ENCODE measurements at places on chromosomes 3 and 15. TPM values are rescaled to one million over a fixed set of nuclear protein-coding genes. Genes with fewer than 3 reads are reported as not detected.

The DHX30 gene
- 99.3 TPM for total RNA-seq

The SLC38A3 gene
- total RNA-seq = not detected

The GHSR gene
- not detected for total RNA-seq

The POLQ gene
- total RNA-seq = 0.17 TPM

The C3orf85 gene
- not detected for total RNA-seq

The ZCWPW2 gene
- total RNA-seq = 1.5 TPM

The LRRC31 gene
- not detected for total RNA-seq

The PKM gene
- total RNA-seq = 605 TPM

The VIPR1 gene
- total RNA-seq = 5.2 TPM

The MESP2 gene
- not detected for total RNA-seq

The PLCL2 gene
- 4.1 TPM for total RNA-seq

The SERPINI1 gene
- total RNA-seq = 4.5 TPM

The MFAP1 gene
- total RNA-seq = 18.6 TPM

The SAMMSON gene
- total RNA-seq = 1.5 TPM

The ROBO2 gene
- 0.83 TPM for total RNA-seq

The PRICKLE2 gene
- 71.8 TPM for total RNA-seq

All from esophagus muscularis mucosa (tissue), 4 donors.